ENCODE measurements at places on chromosomes 3 and 15. TPM values are rescaled to one million over a fixed set of nuclear protein-coding genes. Genes with fewer than 3 reads are reported as not detected.

The SLC35A5 gene
- polyA plus RNA-seq: 78.2 TPM

The C3orf80 gene
- 0.45 TPM for polyA plus RNA-seq

The IL5RA gene
- polyA plus RNA-seq: 0.73 TPM

The HIGD2B gene
- not detected for polyA plus RNA-seq

The AADACL2 gene
- not detected for polyA plus RNA-seq

The ZXDC gene
- polyA plus RNA-seq: 43.0 TPM

The CLDN18 gene
- polyA plus RNA-seq: 2.7 TPM

The CD80 gene
- 0.20 TPM for polyA plus RNA-seq

The SLC24A5 gene
- 2.0 TPM for polyA plus RNA-seq

The LRRC31 gene
- 0.38 TPM for polyA plus RNA-seq

The DNASE1L3 gene
- 9.2 TPM for polyA plus RNA-seq

The RNF123 gene
- polyA plus RNA-seq: 35.0 TPM

The GOLGA8R gene
- 10.9 TPM for polyA plus RNA-seq

The CSPG4 gene
- polyA plus RNA-seq: 6.4 TPM

The AHSG gene
- polyA plus RNA-seq: 0.62 TPM

The GOLGA6D gene
- 0.57 TPM for polyA plus RNA-seq

The C2CD4B gene
- polyA plus RNA-seq: 0.28 TPM

The RHOV gene
- 1.7 TPM for polyA plus RNA-seq

The TRPC1 gene
- polyA plus RNA-seq: 14.4 TPM

The FRMD4B gene
- 48.7 TPM for polyA plus RNA-seq

The NOX5 gene
- 1.5 TPM for polyA plus RNA-seq

The PIGZ gene
- polyA plus RNA-seq: 1.8 TPM

The SEC11A gene
- 272 TPM for polyA plus RNA-seq

The ERICH6 gene
- 1.0 TPM for polyA plus RNA-seq

The ACTC1 gene
- 1.0 TPM for polyA plus RNA-seq

The NR1I2 gene
- 0.78 TPM for polyA plus RNA-seq

The ARRDC4 gene
- 30.2 TPM for polyA plus RNA-seq

The TRMT10C gene
- polyA plus RNA-seq: 35.4 TPM

The RASL12 gene
- polyA plus RNA-seq: 6.1 TPM

The KLHL40 gene
- not detected for polyA plus RNA-seq

The DHFR2 gene
- polyA plus RNA-seq: 11.2 TPM

The FBN1 gene
- 98.2 TPM for polyA plus RNA-seq

The GLDN gene
- polyA plus RNA-seq: 0.28 TPM

The CPNE9 gene
- not detected for polyA plus RNA-seq

The POLG gene
- 54.9 TPM for polyA plus RNA-seq

The TEX55 gene
- not detected for polyA plus RNA-seq

The TMCO5A gene
- polyA plus RNA-seq: not detected

The CPN2 gene
- polyA plus RNA-seq: 0.80 TPM

The ARGFX gene
- polyA plus RNA-seq: not detected

The TGM5 gene
- polyA plus RNA-seq: not detected

The GHSR gene
- not detected for polyA plus RNA-seq

The SKOR1 gene
- 0.70 TPM for polyA plus RNA-seq

The SAXO2 gene
- polyA plus RNA-seq: 8.0 TPM

The TTBK2 gene
- polyA plus RNA-seq: 12.8 TPM

The RFT1 gene
- polyA plus RNA-seq: 25.1 TPM

The TP63 gene
- polyA plus RNA-seq: 1.6 TPM

The ROBO2 gene
- 106 TPM for polyA plus RNA-seq

Data from left kidney (tissue), 8 donors.